Central memory CD4-positive, alpha-beta T cell (primary cell): ENCODE measurements at places on chromosomes 6 and 20.

- no peak for DNase-seq
These were observed 513.5 kb upstream of the JARID2 start for GRCh38 chr6:14732226-14732843.

DNA sequence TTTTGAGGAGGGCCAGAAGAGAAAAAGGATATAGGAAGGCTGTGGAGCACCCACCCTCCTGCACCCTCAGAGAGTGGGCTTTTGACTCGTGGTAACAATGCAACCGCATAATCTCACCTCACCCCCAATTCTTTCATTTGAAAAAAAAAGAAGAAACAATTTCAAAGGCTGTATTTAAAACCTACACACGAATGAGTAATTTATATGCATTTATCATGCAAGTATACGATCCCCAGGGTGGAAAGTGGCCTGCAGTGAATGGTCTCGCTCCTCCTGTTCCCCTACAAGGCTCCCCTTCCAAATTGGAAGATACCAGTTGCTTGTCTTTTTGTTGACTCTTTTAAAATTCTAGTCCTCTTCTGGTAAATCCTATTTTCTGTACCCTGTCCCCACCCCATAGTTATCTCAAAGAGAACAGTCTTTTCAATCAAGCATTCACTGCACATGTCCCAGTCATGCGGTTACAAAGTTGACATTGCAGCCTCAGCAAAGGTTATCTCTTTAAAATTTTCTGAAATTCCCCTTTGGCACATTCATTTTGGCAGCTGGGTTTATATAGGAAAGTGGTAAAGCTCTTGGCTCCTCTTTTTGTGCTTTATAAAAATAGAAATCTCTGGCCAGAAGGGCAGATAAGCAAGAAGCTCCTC lies 110.6 kb downstream of the ARID1B start:
- no peak for DNase-seq

- peak; percentile 59 for DNase-seq
These were observed 128.3 kb downstream of the MAP3K7 start for GRCh38 chr6:90458353-90459224.

- no peak for DNase-seq
These were observed 234.2 kb upstream of the CITED2 start for GRCh38 chr6:139608466-139609261.

- DNase-seq: no peak
These were observed 90.7 kb downstream of the KHDC1L start for GRCh38 chr6:73134588-73134987.

GRCh38 chr20:53643031-53643832 lies 49.6 kb upstream of the ZNF217 start:
- peak; percentile 73 for DNase-seq

GRCh38 chr6:136016228-136017225 lies 165.0 kb downstream of the PDE7B start:
- DNase-seq: no peak

- DNase-seq: no peak
These were observed 70.5 kb upstream of the PRL start for GRCh38 chr6:22367346-22367745.

- no peak for DNase-seq
These were observed 678.6 kb upstream of the ID4 start for GRCh38 chr6:19158586-19158985.

DNA sequence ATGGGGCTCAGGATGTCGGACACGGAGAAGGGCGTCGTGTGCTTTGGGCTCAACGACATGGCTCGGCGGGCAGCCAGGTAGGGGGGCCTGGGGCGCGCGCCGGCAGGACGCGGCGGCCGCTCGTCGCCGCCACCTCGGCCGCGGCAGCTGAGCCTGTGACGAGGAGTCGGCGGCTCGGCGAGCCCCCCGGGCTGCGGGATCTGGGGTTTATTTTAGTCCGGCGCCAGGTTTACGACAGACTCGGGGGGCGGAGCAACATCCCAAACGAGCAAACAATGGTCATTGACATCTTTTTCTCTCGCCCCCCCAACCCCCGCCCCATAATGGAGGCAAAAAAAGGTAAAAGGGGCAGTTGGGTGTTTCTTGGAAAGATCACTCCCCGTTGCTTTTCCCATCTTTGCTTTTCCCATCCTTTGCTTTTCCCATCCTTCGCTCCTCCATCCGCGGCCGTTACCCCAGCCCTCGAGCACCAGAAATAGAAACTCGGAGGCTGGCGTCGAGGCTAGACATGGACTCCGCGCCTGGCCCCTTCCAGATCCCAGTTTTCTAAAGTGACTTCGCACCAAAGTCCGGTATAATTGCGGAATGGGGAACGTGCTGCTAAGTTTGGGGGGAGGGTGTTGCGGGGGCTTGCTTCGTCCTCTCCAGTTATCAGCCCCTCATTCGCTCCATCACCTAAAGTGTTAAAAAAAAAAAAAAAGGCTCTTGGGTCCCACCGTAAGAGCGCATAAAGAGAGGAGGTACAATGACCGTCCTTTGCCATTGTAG lies at the start of gene NKX2-4:
Gene NKX2-4, minus strand, starts transcription at position 186 of the 768 bp plus-strand sequence. Its CDS starts 127 bp downstream, at position 59.
- DNase-seq: no peak

GRCh38 chr6:108243836-108244235 lies 17.0 kb downstream of the SNX3 start:
- no peak for DNase-seq

GRCh38 chr6:46221222-46221793 lies 50.5 kb upstream of the ENPP5 start:
- DNase-seq: no peak

- DNase-seq: no peak
These were observed 46.5 kb upstream of the RIPOR2 start for GRCh38 chr6:24982231-24982630.

- no peak for DNase-seq
These were observed 152.4 kb downstream of the KIF6 start for GRCh38 chr6:39572661-39573340.

DNA sequence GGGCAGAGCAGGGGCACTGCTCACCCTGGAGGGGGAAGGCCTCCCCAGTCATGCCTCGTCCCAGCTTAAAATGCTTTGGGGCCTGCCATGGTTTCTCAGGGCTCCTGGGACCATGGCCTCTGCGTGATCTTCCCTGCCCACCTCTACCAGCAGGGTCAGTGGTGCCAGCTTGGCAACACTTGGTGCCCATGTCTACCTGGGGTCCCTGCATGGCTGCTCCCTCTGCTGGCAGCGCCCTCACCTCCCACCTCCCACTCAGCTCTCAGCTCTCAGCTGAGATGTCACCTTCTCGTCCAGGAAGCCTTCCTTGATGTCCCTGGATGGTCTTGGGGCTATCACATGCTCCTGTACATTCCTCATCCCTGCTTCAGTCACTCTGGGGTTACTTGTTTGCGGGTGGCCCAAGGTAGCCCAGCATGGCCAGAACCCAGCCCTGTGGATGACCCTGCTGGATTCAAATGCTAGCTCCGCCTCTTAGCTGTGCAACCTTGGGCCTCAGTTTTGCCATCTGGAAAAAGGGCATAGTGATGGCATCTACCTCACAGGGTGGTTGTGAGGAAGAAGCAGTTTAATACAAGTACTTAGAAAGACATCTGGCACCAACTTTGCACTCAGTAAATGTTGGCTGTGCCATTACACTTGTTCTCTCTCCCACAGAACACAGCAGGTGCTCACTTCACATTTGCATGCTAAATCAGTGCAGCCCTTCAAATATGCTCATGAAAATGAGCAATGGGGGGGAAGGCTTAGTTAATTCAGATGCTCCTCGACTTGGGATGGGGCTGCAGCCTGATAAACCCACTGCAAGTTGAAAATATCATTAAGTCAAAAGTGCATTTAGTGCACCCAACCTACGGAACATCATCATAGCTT lies 53.5 kb upstream of the PTPN1 start:
- DNase-seq: no peak

GRCh38 chr20:43458422-43458924 lies 777 bp downstream of the SRSF6 start:
- DNase-seq: no peak

- DNase-seq: no peak
These were observed 27.7 kb upstream of the KCNG1 start for GRCh38 chr20:51050531-51051075.

DNA sequence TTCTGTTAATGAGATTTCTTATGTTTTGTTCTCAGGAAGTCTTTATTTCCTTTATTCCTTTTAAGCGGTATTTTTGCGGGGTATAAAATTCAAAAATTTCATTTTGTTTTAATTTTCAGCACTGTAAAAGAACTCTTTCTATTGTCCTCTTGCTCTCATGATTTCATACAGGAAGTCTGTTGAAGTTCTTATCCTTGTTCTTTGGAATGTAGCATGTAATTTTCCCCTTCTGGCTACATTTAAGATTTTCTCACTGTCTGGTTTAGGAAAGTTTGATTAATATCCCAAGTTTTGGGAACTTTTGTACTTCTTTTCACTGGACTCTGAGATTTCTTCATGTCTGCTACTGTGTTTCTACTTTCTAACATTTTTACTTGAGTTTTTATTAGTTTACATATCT lies 581.4 kb upstream of the GJE1 start:
- no peak for DNase-seq

GRCh38 chr6:352896-353470 lies 38.6 kb upstream of the IRF4 start:
- no peak for DNase-seq

DNA sequence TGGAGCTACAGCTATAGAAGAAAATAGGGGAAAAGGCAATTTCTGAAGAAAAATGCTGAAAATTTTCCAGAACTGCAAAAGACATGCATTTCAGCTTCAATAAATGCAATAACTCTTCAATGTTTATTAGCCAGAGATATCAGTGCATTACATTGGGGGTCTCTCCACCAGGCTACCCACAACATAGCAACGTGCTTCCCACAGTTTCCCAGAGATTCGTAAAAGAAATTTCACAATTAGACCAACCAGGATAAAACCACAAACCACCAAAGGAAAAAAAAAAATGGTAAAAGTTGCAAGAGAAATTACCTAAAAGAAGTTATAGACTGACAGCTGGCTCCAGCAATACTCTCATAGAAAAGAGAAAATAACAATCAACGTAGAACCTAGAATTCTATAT lies 16.0 kb downstream of the LY86 start:
- no peak for DNase-seq

DNA sequence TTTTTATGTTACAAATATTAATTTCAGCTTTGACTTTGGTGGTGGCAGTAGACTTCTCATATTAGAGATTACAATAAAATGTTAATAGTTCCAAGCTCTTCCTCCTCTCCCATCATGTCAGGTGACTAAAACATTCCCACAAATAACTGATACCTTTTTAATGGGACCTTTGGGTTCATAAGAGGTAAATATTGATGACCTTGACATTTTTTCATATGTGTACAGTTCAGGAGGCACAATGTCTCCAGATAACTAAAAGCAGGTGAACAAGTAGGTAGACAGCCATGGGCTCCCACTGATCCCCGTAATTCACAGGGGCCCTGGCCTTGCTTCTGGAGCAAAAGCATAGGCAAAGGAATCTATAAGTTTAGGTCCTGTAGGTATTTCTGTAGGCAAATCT lies 317.7 kb downstream of the SOX4 start:
- no peak for DNase-seq

DNA sequence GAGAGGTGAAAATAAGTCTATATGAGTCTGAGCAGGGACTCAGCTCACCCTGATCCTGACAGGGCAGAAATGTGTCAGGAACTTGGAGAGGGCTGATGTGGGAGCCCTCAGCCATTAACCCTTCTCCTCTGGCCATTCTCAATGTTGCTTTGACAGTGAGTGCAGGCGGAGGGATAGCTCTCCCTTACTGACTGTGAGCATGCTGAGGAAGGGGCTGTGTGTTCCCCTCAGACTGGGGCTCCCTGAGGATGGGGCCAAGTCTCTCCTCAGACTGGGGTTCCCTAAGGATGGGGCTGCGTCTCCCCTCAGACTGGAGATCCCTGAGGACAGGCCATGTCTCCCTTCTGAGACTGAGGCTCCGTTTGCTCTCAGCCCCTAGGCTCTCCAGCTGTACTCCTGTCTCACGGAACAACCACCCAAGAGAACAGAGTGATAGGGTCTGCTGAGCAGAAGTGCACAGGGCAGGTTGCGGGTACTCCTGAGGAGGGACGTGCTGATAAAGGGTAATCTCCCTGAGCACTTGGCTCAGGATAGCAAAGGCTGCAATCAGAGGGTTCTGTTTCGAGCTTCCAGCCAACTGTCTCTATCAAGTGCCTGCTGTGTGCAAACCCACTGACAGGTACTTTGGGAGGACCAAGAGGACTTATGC lies 141.0 kb downstream of the MRPL14 start:
- no peak for DNase-seq

GRCh38 chr6:154343473-154344308 lies 12.9 kb downstream of the IPCEF1 start:
- DNase-seq: no peak

- DNase-seq: no peak
These were observed 55.0 kb upstream of the KCNK16 start for GRCh38 chr6:39377539-39377950.

GRCh38 chr6:80523010-80523409 lies 416.5 kb downstream of the BCKDHB start:
- no peak for DNase-seq

DNA sequence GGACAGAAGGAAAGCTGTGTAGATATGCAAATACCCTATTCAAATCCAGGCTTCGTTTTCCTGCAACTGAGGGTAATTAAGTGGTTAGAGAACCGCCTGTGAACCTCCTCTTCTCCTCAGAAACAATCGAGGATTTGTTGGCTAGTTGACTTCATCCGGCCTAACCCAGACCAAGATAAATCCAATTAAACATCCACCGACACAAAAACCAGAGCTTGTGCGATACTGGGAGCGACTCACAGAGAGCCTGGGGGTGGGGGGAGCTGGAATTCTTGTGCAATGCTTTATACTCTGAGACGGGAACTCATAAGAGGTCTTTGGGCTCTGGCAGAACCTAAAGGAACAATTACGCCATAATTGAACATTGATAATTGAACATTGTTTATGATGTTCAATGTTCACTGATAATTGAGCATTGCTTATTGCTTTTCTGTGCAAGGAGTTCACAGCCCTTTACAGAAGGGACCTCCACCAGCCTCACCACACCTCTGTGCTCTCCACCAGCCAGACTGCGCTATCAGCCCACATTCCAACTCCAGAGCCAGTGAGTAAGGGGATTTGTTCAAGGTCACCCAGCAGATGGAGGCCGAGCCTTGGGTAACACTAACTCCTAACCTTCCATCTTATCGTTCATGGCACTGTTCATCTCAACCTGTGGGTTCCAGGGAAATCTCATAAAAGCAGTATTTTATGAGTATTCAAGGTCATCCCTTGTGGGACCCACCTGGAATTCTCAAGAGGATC lies 429.6 kb upstream of the JARID2 start:
- DNase-seq: no peak

DNA sequence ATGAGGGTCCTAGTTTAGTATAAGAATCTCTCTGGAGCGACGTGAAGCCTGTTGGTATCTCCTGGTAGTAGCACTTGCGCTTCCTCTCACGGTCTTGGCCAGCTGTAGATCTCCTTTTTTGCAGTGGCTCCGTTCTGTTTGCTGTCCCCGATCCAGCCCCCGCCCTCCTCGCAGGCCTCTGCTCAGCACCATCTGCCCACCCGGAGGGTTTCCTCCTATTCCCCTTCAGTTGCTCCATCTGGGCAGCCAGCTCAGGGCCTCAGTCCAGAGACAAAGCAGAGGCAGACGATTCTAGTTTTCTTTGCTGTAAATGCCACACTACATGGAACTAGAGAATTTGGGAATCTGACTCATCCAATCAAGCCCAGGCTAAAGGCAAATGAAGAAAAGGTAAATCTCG lies 126.6 kb downstream of the TIAM2 start:
- DNase-seq: no peak
